ENCODE measurements at places on chromosomes 7 and 10. TPM values are rescaled to one million over a fixed set of nuclear protein-coding genes. Genes with fewer than 3 reads are reported as not detected.

HKDC1 gene
- total RNA-seq: 1.6 TPM

CEP41 gene
- 33.3 TPM for total RNA-seq

BLNK gene
- total RNA-seq: not detected

AGK gene
- total RNA-seq: 48.5 TPM

GBX1 gene
- total RNA-seq: not detected

NRG3 gene
- not detected for total RNA-seq

Measured in activated T-cell treated with anti-CD3 and anti-CD28 coated beads, Interleukin-2, amount 50 U/mL, for 72 hours (primary cell).